ENCODE measurements at places on chromosomes 1 and 21.

GRCh38 chr1:19028110-19028509 lies 71.6 kb upstream of the IFFO2 start:
- no peak for DNase-seq

DNA sequence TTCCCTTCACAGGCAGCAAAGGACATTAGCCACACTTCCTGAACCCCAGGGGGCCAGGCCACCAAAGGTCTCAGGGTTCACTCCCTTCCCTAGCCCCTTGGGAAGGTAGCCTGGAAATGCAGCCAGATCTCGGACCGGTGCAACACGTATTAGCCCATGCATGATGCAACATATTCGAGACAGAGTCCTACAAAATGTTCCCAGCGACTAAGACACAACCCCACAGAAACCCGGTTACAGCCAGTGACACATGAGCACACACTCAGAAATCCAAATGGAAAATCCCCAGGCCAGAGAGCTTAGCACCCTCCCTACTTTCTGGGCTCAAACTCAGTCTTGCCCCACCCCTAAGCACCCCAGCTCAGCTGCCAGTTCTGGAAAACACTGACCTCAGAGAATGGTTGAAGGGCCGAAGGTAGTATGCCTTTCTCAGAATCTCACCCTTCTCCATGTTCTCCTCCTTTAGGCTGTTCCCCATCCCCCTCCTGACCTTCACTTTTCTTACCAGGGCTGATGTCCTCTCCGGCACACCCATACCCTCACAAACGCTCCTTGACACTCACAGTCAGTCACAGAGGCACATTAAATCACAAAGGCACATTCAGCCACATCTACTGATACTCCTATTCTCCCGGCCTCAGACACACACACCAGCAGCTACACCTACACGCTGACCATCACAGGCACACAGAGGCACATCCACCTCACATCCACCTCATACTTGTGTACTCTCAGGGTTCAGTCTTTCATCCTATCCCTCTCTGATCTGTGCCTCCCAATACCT lies at the start of gene TSPAN1:
TSS of gene TSPAN1 (plus strand) at position 640 of the 784 bp plus-strand sequence. CDS start 6,021 bp downstream, outside the sequence.
- no peak for DNase-seq

GRCh38 chr1:215651867-215652266 lies 84.8 kb downstream of the KCTD3 start:
- no peak for DNase-seq

- DNase-seq = no peak
Measured at GRCh38 chr1:164713456-164714207, 154.6 kb downstream of the PBX1 start.

DNA sequence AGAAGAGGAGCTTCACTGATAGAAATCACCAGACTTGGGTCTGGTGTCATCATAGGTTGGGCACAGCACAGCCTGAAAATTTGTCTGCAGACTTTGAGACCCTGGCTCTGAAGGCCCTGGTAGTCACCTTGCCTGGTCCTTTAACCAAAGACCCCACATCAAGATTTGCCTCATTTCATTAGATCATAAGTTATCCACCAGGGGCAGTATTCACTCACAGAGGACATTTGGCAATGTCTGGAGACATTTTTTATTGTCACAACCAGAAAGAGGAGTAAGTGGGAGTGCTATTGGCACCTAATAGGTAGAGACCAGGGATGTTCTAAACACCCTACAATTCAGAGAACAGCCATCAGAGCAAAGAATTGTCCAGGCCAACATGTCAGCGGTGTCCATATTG lies 22.1 kb upstream of the PAX7 start:
- no peak for DNase-seq

- DNase-seq = no peak
Measured at GRCh38 chr1:4761324-4761723, 106.9 kb downstream of the AJAP1 start.

DNA sequence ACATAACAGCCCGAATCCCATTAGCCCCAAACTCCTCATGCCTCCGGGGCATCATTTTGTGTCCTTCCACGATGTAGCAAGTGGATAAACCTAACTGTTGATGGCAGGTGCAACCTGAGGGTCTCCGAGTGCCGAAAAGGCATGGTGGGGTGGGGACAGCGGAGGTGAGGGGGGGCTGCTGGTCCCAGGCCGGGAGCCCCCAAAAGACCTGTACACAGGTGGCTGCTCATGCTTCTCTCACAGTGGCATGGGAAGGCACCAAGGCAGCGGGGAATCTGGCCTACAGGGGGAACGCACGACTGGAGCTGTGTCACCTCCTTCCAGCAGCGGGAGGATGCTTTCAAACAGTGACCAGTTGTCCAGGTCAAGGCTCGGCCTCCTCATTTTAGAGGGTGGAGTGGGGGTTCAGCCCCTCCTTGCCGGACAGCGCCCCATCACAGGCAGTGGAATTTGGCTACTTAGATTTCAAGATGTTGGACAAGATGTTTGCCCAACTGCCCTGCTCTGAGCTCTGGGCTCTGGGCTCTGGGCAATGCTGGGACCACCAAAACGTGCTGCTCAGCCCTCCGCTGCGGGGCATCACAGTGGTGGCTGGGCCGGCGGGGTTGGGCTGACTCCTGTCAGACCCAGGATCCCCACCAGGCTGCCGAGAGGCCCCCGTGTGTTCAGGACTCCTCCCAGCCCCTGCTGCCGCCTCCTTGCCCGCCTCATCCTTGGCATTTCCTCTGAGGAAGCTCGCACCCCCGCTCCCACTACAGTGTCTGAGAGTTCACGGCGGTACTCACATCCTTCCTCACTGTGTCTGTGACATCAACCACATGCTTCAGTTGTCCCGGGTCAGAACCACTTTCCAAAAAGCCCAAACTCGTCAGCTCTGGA lies 7.6 kb downstream of the DNMT3L start:
- no peak for DNase-seq

DNA sequence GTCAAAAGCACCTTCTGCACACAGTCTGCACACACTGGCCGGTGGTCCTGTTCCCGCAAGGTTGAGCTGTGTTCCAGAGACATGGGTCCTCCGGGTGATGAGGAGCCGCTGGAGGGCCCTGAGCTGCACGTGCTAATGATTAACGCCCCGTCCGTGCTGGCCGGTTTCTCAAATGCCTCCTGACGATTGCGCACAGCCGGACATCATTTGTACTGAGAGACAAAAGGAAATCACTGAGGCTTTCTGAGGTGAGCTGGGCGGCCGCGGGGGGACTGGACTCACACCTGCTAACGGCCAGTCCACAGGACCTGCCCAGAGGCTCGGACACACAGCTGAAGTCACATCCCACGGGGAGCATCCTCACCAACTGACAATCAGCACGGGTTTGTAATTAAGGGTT lies 29.2 kb downstream of the POFUT2 start:
- no peak for DNase-seq

DNA sequence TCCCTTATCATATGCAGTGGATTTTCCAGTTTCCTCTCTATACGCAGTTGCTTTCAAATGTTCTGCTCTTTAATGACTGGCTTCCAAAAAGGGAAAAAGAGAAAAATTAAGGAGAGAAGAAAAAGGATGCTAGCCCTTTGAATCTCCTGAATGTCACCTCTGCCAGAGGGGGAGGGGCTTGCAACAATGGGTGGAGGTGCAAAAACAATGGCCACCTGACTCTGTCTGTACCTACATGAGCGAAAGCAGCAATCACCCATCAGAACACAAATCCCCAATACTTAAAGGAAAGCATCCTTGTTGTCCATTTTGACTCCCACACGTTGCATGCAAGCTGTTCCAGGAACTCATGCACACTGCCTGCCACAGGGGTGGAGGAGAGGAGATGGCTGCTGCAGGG lies 61.2 kb downstream of the CCDC30 start:
- DNase-seq = no peak

- DNase-seq = no peak
Measured at GRCh38 chr21:46518983-46519583, 60.4 kb downstream of the DIP2A start.

- DNase-seq = no peak
Measured at GRCh38 chr1:185603158-185603557, 131.0 kb upstream of the HMCN1 start.

DNA sequence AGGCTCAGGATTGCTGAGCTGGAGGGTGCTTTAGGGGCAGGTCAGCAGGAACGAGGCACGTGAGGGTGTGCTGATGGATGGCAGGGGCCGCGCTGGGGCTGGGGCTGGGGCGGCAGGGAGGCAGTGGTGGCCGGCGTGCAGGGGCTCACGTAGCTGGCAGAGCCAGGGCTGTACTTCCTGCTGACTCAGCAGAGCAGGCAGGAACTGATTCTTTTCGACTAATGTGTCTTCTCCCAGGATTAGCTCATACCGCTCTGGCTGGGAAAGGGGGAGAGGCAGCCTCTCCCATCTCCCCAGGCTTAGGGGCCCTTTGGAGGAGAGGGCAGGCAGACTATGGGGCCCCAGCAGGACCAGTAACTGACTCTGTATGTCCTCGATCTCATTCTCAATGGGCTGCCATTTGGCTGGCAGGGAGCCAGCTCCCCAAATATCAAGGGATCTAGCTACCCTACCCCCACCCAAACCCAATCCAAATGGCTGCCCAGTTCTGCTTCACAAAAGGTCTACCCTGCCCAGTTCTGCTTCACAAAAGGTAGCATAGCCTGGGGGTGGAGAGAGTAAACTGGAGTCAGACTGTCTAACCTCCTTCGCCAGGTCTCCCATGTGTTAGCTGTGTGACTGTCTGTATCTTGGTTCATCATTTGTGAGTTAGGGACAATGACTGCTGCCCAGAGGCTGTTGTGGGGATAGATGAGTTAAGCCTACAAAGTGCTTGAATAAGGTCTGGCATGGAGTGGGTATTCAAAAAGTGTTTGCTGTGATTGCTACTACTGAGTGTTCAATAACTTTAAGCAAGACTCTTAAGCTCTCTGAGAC lies 100.1 kb upstream of the SLC2A1 start:
- peak; percentile 9 for DNase-seq

- peak; percentile 18 for DNase-seq
Measured at GRCh38 chr1:31183927-31184554, 55.6 kb downstream of the NKAIN1 start.

DNA sequence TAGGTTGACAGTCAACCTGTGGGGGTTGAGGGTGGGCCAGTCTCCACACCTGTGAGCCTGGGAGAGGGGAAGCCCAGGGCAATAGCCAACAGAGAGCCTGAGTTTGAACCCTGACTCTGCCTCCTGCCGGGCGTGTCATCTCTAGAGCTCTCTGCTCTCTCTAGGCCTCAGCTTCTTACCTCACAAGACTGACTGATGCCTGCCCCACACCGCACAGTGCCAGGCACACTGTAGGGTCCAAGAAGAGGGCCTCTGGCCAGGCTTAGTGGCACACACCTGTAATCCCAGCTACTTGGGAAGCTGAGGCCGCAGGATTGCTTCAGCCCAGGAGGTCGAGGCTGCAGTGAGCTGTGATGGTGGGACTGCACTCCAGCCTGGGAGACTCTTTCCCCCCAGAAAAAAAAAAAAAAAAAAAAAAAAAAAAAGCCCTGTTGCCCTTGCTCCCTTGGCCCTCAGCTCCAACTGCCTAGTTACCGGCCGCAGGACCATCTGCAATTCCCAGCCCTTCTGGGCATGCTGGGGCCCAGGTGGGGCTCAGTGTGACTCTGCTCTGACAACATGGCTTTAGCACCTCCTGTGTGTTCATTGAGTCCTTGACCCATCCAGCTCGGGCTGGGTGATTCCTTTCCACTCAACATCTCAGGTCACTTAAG lies 25.1 kb downstream of the GRHL3 start:
- DNase-seq = no peak

DNA sequence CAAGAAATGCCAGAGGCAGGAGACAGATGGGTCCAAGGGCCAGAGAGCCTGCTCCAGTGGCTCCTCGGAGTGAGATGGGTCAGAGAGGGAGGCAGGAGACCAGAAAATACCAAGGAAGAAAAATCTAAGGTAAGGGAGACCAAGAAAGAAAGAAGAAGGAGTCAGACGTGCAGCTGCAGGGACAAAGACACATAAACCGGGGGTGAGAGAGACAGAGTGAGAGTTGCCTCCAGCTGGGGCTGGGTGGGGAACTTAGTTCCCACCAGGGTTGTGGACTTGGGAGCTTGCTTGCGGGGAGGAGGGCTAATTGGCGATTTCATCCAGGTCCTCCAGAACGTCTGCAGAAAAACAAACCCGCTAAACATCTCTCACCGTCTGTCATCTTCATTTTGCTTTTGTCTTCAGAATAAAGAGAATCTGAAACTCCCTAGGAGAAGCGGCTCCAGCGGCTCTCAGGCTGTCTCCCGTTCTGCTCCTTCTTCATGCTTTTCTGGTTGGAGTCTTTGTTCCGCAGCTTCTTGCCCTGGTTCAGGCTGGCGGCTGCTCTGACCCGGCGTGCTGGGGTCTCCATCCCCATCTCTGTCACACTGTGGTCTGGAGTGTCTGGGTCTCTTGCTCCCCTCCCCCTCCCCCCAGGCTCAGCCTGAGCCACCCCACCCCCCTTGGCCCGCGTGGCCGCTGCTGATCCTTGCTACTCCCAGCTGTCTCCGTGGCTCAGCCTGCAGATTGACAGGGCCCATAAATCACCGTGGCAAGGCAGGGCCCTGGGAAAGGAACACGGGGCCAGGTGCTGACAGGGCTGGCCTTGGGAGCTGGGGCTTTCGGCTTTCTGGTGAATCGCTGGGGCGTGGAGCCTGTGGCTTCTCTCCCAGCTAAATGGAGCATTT lies 66.6 kb downstream of the UBIAD1 start:
- DNase-seq = no peak

DNA sequence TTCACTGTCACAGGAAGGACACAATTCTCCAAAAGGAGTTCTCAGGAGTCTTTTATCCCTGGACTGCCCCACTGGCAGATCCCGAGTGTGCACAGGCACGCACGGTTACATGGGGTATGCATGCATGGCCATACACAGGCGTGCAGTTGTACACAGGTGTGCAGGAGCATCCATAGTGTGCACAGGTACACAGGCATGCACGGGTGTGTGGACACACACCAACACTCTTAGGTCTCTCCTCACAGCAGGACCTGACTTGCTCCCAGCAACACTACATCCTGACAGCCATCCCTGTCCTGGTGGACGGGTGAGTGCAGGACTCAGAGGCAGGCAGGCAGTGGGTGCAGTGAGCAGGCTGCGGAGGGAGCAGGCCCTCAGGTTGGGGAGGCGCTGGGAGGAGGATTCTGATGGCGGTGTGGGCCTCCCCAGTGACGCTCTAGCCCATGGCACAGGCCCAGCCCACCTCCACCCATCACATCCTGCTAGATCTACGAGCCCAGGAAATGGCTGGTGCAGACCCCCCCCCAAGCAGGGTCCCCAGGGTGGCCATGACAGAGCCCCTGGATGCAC lies 28.4 kb downstream of the SLC19A1 start:
- no peak for DNase-seq

- peak; percentile 39 for DNase-seq
Measured at GRCh38 chr1:181159451-181160140, 71.1 kb downstream of the IER5 start.
